ENCODE measurements at places on chromosomes 16 and 17.
A peak's percentile ranks its signal among the peaks of the same experiment; 100 is the strongest.

DNA sequence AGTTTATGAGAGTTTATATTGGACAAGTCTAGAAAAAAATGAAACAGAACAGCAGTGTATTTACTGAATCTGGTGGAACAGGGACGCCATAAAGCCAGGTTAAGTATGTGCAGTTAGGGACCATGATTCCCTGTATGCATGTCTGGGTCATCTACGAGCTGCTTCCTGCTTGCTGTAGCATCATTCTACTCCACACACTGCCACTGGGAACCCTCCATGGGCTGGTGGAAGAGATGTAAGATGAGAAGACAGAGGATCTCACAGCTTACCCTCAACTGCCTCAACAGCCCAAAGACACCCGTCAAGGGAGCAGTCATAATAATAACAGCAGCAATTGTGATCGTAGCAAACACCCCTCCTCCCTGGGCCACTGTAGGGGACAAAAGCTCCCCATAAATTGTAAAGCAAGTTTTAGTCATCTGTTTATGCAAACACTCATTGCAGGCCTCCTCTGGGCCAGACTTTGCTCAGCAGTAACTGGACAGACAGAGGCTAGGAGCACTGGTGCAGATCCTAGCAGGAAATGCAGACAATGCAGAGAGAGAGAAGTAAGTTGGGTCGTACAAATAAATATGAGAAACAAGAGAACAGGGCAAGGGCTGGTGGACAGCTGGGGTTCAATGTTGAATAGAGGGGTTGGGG is 188.0 kb downstream of the SOX9 start:
- DNase-seq = no peak

DNA sequence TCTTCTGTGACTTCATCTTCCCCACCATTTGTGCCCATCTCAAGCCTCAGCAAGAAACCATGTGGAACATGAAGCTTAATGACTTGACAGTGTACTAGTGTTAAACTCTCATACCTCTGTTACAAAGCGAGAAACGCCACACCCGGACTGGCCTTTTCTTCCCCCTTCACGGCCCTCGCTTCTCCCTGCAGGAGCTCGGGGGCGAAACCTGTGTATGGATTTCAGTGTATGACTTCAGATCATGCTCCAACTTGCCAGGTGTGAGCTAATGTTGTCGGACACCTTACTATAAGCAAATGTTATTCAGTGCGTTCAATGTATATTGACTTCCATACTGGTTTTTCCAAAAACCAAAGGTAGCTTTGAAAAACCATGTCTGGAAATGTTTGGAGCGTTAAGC is 20.1 kb upstream of the SLC5A11 start:
- DNase-seq = no peak

- DNase-seq = peak; percentile 91
Observed at GRCh38 chr17:41792845-41793783, 6.6 kb upstream of the JUP start.

- DNase-seq = no peak
Observed at GRCh38 chr16:16080465-16081065, 131.1 kb downstream of the ABCC1 start.

- DNase-seq = no peak
Observed at GRCh38 chr16:56649820-56650219, 1.9 kb upstream of the MT1B start.

DNA sequence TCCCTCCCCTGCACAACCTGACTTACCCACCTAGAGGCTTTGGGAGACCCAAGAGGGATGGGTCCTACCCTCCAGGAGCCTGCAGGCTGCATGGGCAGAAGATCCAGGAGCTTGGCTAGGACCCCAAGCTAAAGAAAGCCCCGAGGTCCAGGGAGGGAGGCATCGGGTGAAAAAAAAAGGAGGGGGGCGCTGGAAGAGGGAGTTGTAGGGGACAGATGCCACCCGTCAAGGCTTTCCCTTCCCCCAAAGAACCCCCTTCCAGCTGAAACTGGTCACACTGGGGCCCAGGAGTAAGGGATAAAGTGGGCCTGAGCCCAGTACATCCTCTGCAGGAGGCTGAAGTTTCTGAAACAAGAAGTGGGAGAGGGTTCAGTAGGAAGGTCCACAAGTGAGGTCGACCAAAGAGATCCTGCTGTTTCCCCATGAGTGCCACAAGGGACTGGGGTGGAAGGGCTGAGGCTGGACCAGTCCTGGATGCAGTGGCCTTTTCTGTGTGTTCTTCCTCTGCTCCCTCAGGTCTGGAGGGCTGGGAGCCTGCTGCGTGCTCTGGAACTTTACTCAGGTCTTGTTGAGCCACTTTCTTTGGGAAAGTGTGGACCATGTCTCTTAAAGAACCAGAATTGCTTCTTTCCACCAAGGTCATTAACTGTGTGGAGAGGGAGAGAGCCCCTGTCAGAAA is 14.2 kb upstream of the CBFB start:
- DNase-seq = no peak

GRCh38 chr17:753418-753817 is 1.4 kb upstream of the GEMIN4 start:
- no peak for DNase-seq

- peak; percentile 35 for DNase-seq
Observed at GRCh38 chr17:45857977-45858708, 13.5 kb downstream of the SPPL2C start.

- DNase-seq = no peak
Observed at GRCh38 chr16:10619271-10619849, 39.0 kb upstream of the EMP2 start.

GRCh38 chr17:15891318-15891717 is 53.6 kb upstream of the ADORA2B start:
- DNase-seq = no peak

GRCh38 chr16:26665166-26665939 is 401.4 kb upstream of the C16orf82 start:
- DNase-seq = no peak

GRCh38 chr17:38464251-38464722 is 36.0 kb downstream of the ARHGAP23 start:
- peak; percentile 78 for DNase-seq

- DNase-seq = no peak
Observed at GRCh38 chr16:55834049-55834448, 1.2 kb upstream of the CES1 start.

- peak; percentile 78 for DNase-seq
Observed at GRCh38 chr17:6831661-6832263, at the start of gene TEKT1. TEKT1 (minus strand) TSS chr17:6831729; CDS start chr17:6830376, 1,353 bp downstream.

DNA sequence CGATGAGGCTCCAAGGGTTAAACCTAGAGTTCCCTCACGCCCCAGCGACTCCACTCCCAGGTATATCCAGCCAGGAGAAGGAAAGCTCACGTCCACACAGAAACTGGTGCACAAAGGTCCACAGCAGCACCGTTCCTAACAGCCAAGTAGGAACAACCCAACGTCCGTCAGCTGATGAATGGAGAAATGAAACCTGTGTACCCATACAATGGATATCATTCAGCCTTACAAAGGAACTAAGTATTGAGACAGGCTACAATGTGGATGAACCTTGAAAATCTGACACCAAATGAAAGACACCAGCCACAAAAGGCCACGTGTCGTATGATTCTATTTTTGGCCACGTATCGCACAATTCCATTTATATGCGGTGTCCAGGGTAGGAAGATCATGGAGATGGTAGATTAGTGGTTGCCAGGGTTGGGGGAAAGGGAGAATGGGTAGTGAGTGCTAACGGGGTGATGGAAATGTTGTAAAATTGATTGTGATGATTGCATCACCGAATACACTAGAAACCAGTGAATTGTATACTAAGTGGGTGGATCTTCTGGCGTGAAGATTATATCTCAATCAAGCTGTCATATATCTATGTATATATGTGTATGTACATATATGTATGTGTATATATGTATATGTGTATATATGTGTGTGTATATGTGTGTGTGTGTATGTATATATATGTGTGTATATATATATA is 30.1 kb downstream of the NLRC3 start:
- no peak for DNase-seq

GRCh38 chr17:67519801-67520251 is 142.7 kb downstream of the PITPNC1 start:
- no peak for DNase-seq

- no peak for DNase-seq
Observed at GRCh38 chr17:41396996-41397660, at the start of gene KRT31. KRT31 (minus strand) TSS chr17:41397608; CDS start chr17:41397539, 69 bp downstream.

GRCh38 chr17:57663326-57664070 is 81.6 kb downstream of the CCDC182 start:
- DNase-seq = no peak

GRCh38 chr16:57663917-57664661 is 4.0 kb upstream of the ADGRG3 start:
- no peak for DNase-seq

DNA sequence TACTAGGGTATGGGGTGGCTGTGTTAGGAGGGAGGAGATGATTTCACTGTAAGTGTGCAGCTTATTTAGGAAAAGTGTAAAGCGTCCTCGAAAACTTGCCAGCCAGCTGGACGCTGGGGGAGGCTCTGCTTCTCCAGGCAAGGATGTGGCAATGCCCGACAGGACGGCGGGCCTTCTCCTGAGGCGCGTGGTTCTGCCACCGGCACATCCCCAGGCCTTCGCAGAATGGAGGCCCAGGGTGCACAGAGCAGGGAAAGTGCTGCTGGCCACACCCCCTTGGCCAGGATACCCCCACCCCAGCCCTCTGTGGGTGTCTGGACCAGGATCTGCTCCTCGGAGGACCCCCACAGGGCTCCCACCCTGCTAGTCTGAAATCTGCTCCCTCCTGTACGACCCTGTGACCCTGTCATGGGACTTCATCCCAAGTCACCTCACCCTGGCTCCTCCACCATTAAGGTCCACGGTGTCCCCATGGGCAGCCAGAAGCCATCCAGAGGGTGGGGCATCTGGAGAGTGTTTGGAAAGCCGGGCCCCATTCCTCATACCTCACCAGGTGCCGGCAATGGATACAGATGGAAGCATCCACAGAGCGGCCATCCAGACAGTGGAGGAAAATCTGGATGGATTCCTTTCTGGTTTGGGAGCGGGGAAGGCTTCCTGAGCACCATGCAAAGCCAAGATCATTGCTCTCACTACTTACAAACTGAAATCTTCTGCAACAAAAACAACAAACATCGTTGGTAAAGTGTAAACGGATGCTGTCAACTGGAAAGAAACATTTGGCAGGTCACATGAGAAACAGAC is 9.2 kb upstream of the SRRM2 start:
- DNase-seq = no peak

DNA sequence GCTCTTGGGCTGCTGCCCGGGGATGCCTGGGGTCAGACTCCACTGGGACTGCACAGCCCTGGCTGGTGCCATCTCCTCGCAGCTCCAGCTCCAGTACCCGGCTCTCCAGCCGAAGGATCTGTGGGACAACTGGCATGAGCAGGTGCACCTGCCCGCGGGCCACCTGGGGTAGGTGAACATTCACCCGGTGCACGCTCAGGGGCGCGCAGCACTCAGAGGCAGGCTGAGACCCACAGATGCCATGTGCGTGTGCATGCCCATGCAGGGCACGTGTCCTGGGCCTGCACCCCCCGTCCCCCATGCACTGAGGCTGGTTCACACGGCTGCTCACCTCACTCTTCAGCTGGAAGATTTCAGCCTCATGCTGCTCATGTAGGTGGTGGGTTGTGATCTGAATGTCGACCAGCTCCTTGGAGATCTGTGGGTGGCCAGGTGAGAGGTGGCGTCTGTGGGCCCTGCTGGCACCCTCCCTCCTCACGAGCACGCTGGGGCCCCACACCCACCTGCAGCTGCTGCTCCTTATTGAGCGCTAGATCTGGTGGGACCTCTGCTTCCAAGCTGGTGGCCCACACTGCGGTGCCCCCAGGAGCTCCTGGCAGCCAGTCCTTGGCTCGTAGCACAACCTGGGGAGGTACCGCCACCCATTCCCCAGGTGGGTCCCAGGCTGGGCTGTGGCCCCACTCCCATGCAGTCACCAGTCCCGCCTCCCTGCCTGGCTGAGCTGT is 618 bp downstream of the CCDC78 start:
- DNase-seq = no peak

- peak; percentile 98 for DNase-seq
Observed at GRCh38 chr17:835263-835662, 53.1 kb downstream of the MRM3 start.

GRCh38 chr17:51435641-51436091 is 175.3 kb downstream of the UTP18 start:
- DNase-seq = peak; percentile 28

- peak; percentile 56 for DNase-seq
Observed at GRCh38 chr17:56440419-56440818, 153.1 kb upstream of the NOG start.

GRCh38 chr16:8943001-8943763 is 20.5 kb downstream of the USP7 start:
- DNase-seq = no peak

DNA sequence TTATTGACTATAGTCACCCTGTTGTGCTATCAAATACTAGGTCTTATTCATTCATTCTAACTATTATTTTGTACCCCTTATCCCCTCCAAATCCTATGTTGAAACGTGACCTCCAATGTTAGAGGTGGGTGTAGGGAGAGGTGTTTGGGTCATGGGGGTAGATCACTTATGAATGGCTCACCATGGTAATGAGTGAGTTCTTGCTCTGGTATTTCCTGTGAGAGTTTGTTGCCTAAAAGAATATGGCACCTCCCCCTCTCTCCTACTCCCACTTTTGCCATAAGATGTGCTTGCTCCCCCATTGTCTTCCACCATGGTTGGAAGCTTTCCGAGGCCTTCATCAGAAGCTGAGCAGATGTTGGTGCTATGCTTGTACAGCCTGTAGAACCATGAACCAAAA is 59.3 kb upstream of the BRD7 start:
- DNase-seq = peak; percentile 57

DNA sequence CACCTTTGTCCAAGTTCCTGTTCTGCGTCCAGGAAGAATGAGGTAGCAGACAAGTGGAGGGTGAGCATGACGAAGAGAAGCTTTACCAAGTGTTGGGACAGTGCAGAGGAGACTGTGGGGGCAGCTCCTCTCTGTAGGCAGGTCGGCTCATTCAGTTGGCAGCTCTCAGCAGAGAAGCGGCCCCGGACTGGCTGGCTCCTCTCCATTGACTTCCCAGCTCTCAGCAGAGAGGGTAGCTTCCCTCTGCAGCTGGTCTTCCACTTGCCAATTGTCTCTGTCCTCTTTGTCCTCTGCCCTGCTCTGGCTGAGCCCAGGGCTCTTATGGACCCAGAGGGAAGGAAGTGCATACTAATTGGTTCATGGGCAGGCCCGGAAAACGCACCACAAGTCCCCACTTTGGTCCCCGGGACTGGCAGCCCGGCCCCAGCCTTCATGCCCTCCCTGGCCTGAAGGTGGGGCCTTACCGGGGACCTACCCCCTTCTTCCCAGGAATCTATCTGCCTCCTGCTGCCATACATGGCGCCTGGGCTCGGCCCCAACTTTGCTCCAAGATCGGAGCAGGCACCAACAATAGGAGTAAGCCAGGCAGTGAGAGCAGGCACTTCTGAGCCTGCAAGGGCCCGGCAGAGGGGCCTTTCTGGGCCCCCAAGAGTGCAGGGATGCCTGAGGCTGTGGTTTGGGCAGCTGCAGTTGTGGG is 10.1 kb downstream of the KCTD5 start:
- DNase-seq = no peak

- no peak for DNase-seq
Observed at GRCh38 chr17:82449131-82449882, 1.2 kb downstream of the CYBC1 start.

GRCh38 chr17:49580055-49580721 is 4.5 kb downstream of the NXPH3 start:
- no peak for DNase-seq

- DNase-seq = no peak
Observed at GRCh38 chr17:71019699-71020098, 850.4 kb downstream of the KCNJ2 start.

GRCh38 chr16:8620535-8620934 is 963 bp upstream of the METTL22 start:
- DNase-seq = no peak

Data from M059J (cell line).